ENCODE measurements at places on chromosomes 7 and 10.

DNA sequence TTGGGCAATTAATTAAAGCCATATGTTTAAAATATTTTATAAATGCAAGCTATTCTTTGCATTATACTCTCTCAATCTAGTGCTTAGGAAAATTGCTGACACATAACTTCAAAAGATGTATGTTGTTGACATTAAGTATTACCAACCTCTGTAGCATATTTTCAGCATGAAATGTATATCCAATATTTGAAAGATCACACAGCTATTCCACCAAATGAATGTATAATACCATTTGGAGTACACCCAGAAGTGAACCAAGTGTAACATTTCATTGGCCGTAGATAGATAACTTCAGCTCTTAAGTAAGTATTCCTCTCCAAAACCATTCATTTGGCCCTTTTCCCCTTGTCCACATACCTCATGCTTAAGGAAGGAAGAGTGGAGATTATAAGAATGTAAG is 104.6 kb downstream of the HECTD2 start:
- no peak for DNase-seq

- no peak for DNase-seq
Observed at GRCh38 chr10:73998623-73998928, 660 bp downstream of the VCL start.

- no peak for DNase-seq
Observed at GRCh38 chr7:49623943-49624342, 149.5 kb upstream of the VWC2 start.

DNA sequence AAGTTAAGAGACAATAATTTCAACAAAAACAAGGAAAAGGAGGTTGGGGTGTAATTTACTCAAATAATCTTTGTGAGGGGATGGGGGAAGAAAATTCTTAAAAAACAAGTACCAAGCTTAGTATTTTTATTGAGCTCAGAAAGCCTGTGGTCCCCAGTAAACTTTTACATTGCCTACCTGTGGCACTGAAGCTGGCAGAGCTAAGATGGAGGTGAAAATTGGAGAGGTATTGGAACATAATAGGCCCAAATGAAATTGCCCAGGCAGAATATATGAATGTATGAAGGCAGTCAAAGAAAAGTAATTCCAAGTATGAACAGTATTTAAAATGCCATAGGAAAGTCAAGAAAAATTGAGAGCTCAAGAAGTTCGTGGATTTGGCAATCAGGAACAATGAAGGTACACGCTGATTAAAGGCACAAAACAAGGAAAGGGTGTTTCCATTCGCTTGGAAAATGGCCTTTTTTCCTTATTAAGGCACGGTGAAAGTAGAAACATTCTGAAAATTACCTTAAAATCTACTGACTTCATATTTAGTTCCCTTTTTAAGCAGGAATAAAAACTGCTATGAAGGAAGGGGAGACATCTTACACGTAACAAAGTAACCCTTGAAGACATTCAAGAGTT is 3.4 kb upstream of the KMT2E start:
- no peak for DNase-seq

DNA sequence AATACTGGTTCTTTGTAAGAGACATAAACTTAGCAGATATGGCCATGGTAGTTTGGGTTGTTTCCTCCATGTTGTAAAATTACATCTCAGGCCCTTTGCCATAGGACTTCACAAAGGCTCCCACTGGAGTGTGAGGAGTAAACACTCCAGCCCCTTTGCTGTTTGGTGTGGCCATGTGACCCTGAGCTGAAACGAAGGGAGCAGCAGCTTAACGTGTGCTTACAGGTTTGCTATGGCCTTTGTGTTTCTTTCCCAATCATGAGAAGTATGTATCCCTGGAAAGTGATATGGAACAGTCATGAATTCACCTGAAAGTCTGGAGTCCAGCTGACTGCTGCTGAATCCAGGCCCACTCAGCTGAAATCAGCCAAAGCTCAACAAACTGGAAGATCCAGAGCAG is 23.8 kb upstream of the SFTPA1 start:
- no peak for DNase-seq

DNA sequence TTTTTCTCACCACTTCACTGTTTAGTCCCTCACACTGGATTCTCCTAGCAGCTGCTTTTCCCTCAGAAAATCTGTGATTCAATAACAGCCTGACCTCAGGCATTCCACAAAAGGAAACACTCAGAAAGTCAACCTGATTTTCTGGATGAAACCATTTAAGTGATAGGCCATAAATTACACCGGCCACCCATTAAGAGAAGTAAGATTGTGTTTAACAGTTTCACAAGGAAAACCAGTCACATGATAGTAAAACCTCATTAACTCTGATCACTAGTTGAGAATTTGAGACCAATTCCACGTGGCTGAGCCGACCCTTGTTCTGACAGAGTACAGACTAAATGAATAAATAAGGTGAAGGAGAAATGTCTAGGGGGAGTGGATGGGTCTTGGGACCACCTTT is 7.7 kb downstream of the GRM8 start:
- DNase-seq: no peak

- DNase-seq: no peak
Observed at GRCh38 chr10:82914655-82915136, 1039.7 kb downstream of the NRG3 start.

DNA sequence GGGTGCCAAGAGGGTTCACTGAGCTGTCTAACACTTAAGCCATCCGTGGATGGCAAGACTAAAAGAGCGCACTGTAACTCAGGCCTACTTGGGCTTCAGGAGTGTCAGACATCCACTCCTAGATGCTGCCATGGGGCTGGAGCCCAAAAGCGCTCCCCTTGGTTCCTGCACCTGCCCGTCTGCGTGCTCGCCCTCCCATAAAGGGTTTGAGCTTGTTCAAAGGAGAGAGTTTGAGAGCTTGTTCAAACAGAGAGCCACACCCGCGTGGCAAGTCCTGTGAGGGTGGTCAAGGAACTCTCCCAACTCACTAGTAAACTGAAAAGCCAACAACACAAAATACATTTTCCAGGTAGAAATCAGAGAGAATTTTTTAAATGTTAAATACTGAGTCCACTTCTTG is 256.7 kb downstream of the SEMA3A start:
- no peak for DNase-seq

DNA sequence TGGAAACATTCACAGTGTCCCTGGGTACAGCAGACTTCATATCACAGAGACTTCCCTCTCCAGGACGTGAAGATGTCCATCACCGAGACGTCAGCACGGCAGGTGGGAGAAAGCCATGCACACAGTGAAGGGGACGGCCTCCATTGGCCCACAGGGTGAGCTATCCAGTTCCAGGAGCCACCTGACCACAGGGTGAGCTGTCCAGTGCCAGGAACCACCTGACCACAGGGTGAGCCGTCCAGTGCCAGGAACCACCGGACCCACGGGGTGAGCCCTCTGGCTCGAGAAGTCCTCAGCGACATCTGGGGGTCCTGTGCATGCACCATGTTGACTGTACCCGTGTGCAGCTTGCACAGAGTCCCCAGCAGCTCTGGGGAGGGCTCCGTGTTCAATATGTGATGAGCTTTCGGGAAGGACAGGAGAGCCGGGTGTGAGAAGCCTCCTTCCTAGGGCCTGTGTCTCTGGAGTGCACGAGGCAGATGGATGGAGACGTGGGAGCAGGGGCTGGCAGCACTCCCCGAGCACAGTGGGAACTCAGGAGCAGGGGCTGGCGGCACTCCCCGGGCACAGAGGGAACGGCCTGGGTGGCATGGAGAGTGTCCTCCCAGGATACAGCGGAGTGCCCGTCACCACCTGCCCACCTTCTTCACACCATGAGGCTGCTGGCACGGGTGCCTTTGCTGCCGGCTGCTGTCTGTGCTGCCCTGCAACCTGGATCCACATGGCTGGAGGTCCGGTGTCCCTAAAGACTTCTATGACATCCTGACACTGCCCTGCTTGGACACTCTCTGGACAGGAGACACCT is 616.2 kb downstream of the DNAJB6 start:
- DNase-seq: no peak

DNA sequence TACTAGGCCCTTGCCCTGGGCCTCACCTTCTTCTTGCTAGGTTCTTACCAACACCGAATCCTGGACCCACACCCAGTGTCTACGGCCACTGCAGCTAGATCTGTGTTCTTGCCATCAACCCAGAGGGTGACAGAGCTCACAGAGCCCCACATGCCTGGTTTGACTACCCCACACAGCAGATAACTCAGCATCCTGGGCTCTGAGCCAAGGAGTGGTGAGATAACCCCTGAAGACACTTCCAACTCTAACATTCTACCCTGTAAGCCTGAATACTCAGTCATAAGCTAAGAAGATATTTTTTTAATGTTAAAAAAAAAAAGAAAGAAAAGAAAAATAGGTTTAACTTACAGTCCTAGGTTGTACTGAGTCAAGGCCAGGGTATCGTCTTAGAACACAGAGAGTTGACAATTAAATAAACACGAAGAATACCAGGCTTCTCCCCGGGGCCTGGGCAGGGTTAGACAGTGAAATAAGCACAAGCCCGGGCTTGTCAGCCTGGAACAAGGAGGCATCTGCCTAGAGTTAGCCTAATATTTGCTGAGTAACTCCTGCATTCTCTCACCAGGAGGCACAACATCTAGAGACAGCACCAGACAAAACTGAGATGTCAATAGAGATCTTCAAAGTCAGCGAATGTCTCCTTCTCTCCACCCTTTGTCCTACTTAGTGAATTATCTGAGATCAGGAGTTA is 556.5 kb upstream of the LRRN3 start:
- no peak for DNase-seq

DNA sequence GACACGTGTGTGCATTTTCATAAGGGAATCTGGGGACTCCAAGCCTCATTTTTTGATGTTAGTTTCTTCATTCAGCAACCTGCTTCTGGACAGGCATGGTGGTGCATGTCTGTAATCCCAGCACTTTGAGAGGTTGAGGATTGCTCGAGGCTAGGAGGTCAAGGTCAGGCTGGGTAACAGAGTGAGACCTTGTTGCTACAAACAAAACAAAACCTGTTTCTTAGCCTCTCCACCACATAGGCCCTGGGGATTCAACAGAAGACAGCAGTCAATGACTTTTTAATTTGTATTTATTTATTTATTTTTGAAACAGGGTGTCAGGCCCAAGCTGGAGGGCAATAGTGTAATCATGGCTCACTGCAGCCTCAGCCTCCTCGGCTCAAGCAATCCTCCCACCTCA is 6.9 kb upstream of the CYTH3 start:
- DNase-seq: no peak

DNA sequence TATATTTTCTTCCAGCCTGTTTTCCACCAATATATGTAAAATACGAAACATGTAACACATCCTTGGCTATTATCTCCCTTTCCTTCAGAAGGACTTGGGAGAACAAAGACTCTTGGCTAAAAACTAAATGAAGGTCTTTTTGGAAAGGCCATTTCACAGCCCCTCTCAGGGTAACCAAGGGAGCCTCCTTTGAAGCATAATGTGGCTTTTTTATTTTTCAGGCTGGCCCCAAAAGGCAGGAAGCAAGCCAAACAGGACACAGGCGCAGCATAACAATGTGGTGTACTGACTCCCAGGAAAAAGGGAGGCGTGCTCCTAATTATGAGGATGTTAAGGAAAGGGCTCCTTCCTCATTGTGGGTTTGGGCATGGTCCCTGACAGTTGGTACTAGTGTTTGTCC is 30.3 kb upstream of the CCSER2 start:
- no peak for DNase-seq

- DNase-seq: no peak
Observed at GRCh38 chr7:5194571-5194970, 4.5 kb downstream of the WIPI2 start.

DNA sequence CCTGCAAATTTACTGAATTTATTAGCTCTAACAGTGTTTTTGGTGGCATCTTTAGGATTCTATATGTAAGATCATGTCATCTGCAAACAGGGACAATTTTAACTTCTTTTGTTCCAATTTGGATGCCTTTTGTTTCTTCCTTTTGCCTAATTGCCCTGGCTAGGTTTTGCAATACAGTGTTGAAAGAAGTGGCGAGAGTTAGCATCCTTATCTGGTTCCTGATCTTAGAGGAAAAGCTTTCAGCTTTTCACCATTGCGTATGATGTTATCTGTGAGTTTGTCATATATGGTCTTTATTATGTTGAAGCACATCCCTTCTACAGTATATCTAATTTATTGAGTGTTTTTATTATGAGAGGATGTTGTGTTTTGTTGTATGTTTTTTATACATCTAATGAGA is 301.4 kb downstream of the PTPRN2 start:
- DNase-seq: no peak

DNA sequence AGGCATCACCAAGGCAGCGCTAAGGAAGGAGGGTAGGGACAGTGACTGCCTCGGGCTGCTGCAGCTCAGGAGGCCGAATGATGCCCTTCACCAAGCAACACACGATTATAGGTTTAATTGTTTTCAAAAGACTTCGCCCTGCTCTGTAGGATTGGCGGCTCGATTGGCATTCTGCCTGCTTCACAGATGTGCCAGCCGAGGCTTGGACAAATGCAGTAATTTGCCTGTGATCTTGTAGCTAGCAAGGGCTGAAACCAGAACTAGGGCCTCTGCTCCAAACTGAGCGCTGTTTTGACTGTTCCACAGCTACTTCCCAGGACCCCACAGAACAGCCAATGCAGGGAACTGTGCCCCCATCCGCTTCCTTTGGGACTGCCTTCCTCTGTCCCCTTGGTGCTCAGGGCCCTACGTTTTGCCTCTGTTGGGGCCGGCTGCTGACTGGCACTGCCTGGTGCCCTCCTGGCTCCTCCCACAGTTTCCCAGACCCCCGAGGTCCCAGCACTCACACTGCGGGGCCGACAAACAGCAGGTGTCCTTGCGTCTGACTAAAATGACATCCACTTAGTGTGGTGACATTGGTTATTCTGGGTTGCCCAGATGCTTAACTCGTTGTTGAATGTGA is 62.6 kb upstream of the EN2 start:
- no peak for DNase-seq

- no peak for DNase-seq
Observed at GRCh38 chr10:86419101-86419500, 52.5 kb upstream of the GRID1 start.

GRCh38 chr10:113261161-113261560 is 291.7 kb upstream of the HABP2 start:
- DNase-seq: no peak

- no peak for DNase-seq
Observed at GRCh38 chr10:87095236-87095945, 385 bp downstream of the SHLD2 start.

GRCh38 chr10:61125560-61126170 is 181.7 kb upstream of the RHOBTB1 start:
- no peak for DNase-seq

DNA sequence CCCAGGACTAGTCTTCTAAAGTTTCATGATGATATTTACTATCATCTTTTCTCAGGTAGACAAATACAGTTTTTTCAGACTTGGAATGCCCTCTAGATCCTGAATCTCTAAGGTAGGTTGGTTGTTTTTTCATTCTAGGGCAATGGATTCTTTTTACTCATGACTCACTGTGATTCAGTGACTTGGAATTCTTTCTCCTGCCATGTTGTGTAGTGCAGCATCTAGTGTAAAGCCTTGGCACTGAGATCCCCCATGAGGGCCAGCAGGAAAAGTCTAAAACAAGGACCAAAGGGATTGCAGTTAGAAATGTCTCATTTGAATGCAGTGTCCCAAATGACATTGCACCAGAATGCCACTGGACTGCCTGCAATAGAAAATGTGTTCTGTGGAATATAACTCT is 430.4 kb downstream of the NEBL start:
- no peak for DNase-seq

GRCh38 chr10:104139221-104139620 is 17.2 kb downstream of the SFR1 start:
- DNase-seq: no peak

All from H1 (cell line).